ENCODE measurements at places on chromosomes 16 and 17.

DNA sequence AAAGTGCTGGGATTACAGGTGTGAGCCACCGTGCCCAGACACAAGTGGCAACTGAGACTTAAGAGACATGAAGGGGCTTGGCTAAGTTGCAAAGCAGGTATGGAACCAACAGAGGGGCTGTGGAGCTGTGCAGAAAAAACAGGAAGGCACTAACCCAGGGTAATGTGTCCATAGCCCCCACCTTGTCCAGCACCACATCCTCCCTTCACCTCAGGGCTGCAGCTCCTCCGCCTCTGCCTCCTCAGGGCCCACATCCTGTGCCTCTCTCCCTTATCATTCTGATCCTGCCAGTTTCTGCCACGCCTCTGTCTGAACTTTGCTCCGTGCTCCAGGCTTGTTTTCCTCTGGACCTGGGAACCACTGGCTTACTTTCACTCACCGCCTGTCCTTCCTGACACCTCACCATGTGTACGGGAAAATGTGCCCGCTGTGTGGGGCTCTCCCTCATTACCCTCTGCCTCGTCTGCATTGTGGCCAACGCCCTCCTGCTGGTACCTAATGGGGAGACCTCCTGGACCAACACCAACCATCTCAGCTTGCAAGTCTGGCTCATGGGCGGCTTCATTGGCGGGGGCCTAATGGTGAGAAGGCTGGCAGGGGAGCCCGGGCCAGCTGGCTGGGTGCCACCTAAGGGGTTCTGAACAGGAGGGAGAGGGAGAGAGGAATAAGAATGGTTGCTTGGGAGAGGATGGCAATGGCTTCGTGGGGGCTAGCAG is at the start of gene TM4SF5:
Gene TM4SF5, plus strand, starts transcription at position 368 of the 716 bp plus-strand sequence. Its CDS starts 37 bp downstream, at position 405.
- DNase-seq = no peak

GRCh38 chr16:745739-746138 is 4.9 kb upstream of the CIAO3 start:
- DNase-seq = no peak

- DNase-seq = no peak
Measured at GRCh38 chr16:67301080-67301782, 21.9 kb downstream of the PLEKHG4 start.

- no peak for DNase-seq
Measured at GRCh38 chr17:68318103-68318991, 27.1 kb downstream of the ARSG start.

- DNase-seq = no peak
Measured at GRCh38 chr16:54284319-54284930, 2.2 kb downstream of the IRX3 start.

- no peak for DNase-seq
Measured at GRCh38 chr16:7585705-7586104, 253.1 kb downstream of the RBFOX1 start.

GRCh38 chr16:11880007-11880406 is 28.7 kb upstream of the RSL1D1 start:
- no peak for DNase-seq

DNA sequence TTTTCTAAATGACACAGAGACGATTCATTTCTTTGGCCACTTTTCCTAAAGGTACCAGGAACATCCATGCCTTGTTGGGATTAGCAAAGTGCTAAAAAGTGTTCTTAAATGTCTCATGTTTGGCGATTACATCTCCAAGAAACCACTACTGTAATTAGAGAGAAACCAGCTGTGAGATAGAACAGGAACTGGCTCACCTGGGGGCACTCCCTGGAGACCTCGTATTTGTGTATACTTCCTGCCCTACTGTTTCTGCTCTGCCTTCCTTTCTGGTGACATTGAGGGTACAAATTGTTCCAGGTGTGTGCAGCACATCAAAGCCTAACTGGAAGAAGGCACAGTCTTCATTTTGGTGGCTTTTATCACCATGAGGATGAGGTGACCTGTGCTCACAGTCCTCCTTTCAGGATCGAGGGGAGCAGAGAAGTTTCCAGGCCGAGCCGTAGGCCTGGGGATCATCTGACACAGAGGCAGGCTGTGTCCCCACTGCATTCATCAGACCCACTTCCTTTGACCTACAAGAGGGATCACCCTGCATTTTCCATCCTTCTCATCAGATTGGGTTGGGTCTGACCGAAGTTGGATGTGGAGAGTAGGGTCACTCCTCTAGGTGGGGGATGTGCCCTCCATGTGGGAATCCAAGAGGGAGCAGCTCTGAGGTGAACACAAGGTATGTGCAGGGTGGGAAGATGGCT is 23.7 kb downstream of the CCL4 start:
- no peak for DNase-seq

- no peak for DNase-seq
Measured at GRCh38 chr17:5933430-5933829, 136.7 kb upstream of the WSCD1 start.

- no peak for DNase-seq
Measured at GRCh38 chr16:89031715-89032659, 55.0 kb upstream of the CBFA2T3 start.

GRCh38 chr17:1484676-1485422 is 7.6 kb downstream of the MYO1C start:
- DNase-seq = no peak

GRCh38 chr17:7391307-7391706 is 3.0 kb downstream of the PLSCR3 start:
- no peak for DNase-seq

- DNase-seq = no peak
Measured at GRCh38 chr17:41652461-41652970, 28.1 kb upstream of the KRT17 start.

DNA sequence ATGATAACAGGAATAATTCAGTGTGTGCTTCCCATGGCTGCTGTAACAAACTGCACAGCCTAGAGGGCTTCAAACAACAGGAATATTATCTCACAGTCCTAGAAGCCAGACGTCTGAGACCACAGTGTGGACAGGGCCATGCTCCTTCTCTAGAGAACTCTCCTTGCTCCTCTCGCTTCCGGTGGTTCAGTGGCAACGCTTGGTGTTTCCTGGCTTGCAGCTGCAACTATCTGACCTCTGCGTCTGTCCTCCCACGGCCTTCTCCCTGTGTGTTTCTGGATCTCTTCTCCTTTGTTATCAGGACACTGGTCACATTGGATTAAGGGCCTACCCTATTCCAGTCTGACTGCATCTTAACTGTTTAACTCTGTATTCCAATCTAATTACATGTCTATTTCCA is 414.3 kb downstream of the MAF start:
- no peak for DNase-seq

DNA sequence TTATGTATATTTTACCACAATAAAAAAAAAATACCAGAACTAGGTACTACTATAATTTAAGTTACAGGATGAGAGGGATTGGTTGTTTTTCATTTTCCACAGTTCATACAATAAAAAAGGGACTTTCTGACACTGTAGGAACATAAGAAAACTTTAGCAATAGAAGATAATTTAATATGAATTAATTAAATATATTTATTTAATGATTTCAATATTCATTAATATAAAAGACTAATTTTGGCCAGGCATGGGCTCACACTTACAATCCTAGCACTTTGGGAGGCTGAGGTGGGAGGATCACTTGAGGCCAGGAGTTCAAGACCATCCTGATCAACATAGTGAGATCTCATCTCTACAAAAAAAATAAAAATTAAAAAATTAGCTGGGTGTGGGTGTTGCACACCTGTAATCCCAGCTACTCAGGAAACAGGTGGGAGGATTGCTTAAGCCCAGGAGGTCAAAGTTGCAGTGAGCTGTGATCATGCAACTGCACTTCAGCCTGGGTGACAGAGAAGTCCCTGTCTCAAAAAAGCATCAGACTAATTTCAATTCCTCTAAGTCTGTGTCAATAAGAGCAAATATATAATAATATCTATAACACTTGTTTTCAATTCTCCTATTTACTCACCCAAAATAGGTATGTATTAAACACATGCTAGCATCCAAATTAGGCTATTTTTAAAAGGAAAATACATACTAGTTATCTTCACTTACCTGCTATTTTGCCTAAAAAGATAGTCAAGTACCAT is 79.6 kb downstream of the BRIP1 start:
- no peak for DNase-seq

GRCh38 chr17:78999056-78999768 is 10.4 kb downstream of the CANT1 start:
- DNase-seq = no peak

DNA sequence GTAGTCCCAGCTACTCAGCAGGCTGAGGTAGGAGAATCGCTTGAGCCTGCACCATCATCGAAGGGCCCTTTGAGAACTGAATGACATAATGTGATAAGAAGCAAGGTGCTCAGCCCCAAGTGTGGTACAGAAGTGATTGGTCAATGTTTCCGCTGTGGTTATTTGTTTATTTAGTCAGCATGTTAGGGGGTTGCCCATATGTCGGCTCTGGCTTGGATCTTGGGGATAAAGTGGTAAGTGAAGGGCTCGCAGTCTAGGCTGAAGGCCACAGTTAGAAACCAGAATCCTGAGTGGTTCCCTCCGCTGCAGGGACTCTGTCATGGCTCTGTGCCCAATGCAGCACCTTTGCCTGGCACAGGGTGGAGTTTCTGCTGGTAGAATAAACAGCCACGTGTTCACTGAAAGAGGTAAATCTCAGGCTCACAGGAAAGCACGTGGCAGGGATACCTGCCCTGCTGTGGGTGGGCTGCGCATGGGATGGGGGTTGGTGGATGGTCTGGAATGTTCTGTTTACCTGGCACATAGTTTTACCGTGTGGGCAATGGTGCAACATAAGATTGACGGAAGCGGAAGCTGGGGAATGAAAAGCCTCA is 35.4 kb downstream of the SYT17 start:
- DNase-seq = no peak

GRCh38 chr16:83458612-83459011 is 349.2 kb upstream of the HSBP1 start:
- DNase-seq = no peak

- DNase-seq = no peak
Measured at GRCh38 chr16:49487746-49488145, 114.1 kb downstream of the C16orf78 start.

DNA sequence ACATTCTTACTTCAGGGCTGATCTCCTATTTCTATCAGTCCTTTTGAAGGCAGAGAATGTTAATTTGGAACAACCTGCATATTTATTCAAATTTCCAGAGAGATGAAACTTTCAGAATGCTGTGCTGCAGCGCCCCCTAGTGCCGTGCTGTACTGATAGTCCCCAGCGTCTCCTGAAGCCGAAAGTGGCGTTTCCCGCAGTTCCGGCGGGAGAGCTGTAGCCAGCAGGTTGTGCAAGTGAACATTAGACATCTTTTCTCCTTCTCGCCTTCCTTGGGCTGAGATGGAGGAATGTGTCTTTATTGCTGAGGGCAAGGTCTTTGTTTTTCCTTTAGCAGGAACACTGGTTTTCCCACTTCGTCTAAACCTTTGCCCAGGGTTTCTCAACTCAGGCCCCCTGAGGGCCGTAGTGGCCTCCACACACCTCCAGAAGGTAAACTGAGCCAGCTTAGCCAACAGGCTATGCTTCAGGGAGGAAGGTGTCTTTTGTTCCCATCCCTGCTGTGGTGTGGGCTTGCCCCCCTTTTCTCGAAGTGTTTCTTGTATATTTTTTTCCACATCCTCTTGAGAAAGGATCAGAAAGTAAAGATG is 26.4 kb downstream of the USP10 start:
- DNase-seq = peak; percentile 80

GRCh38 chr17:15918661-15919259 is 26.2 kb upstream of the ADORA2B start:
- DNase-seq = no peak

GRCh38 chr17:29129731-29130130 is 50.5 kb downstream of the MYO18A start:
- no peak for DNase-seq

- no peak for DNase-seq
Measured at GRCh38 chr16:69130461-69130860, 1.9 kb downstream of the CHTF8 start.

- DNase-seq = no peak
Measured at GRCh38 chr16:31141489-31142108, 6.1 kb upstream of the PRSS8 start.

GRCh38 chr16:52757746-52758472 is 211.0 kb upstream of the TOX3 start:
- DNase-seq = no peak

DNA sequence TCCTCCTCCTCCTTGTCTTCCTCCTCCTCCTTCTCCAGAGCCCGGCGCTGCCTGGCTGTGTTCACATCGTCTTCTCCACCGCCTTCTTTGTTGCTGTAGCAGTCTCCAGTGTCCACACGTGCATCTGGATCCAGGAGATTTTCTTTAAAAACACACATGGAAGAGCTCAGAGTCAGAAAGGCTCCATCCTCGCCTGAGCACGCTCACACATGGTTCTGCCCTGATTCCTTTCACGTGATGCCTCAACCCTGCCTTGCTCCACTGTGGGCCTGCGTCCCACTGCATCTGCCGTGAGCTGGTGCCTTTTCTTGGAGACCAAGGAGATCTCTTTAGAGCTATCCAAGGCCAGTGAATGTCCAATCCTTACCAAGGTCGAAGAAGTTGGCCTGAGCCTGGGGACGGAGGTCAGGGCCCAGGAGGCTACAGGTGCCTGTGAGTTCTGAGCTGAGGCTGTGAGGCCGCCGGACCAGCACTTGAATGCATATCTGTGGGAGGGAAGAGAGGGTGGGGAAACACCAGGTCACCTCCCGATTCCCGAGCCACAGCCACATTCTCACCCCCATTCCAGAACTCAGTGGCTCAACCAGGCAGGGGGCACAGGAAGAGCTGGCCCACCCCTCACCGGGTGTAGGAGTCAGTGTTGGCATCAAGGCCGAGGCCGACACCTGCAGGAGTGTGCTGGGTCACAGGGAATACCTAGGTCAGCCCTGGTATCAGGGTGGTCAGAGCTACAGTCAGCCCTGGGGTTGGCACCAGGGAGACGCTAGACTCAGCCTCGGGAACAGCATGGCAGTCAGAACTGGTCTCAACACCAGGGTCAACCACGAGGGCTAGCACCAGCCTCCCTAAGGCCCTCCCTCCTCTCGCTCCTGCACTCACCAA is 37.6 kb downstream of the HASPIN start:
- DNase-seq = no peak

All from activated naive CD4-positive, alpha-beta T cell (primary cell).